ENCODE measurements at places on chromosomes 6 and 20.
A peak's percentile ranks its signal among the peaks of the same experiment; 100 is the strongest.

GRCh38 chr6:33324125-33324524 is 6.6 kb upstream of the ZBTB22 start:
- no peak for DNase-seq
- no peaks in the 10 kb centered on the region for H3K27me3 ChIP-seq
- H3K27ac ChIP-seq: no peak overlapping the region
- no peak overlapping the region for H3K4me3 ChIP-seq

DNA sequence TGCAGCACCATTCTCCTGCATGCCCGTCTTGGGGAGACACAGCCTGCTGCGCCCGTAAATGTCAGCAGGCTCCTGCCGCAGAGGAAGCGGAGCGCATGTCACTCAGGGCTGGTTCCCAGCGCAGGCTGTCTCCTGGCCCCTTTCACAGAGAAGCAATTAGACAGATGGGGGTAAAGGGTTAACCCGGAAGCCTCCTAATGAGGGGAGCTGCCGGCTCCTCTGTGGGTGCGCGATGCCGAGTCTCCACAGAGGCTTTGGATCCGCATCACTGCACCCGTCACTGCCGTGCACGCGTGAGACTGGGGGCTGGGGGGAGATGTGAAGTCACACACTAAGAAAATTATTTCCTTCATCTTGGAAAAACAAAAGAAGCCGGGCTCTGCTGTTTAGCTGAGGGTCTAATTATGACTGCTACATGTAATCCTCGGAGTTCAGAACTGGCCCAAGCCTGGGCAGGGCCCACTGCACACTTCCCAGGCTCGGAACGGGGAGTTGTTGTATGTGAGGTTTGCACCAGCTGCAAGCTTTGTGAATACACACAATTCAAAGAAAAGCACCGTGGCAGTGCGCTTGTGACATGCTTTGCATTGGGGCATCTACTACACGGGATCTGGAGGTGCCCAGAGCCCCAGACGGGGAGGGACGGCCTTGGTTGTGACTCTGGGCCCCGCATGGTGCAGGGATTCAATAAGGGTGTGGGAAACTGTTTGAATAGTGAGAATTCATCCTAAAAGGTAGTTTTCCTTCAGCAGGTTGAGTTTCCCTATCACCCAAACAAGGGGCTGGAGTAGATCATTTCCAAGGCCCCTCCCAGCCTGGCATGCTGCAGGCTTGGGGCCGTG is 331.6 kb downstream of the TAF4 start:
- no peak overlapping the region for H3K27ac ChIP-seq
- peaks cover 14% of the 10 kb centered on the region for H3K27me3 ChIP-seq
- DNase-seq: no peak
- H3K4me3 ChIP-seq: no peak overlapping the region
- no peaks in the 10 kb centered on the region for H3K36me3 ChIP-seq

DNA sequence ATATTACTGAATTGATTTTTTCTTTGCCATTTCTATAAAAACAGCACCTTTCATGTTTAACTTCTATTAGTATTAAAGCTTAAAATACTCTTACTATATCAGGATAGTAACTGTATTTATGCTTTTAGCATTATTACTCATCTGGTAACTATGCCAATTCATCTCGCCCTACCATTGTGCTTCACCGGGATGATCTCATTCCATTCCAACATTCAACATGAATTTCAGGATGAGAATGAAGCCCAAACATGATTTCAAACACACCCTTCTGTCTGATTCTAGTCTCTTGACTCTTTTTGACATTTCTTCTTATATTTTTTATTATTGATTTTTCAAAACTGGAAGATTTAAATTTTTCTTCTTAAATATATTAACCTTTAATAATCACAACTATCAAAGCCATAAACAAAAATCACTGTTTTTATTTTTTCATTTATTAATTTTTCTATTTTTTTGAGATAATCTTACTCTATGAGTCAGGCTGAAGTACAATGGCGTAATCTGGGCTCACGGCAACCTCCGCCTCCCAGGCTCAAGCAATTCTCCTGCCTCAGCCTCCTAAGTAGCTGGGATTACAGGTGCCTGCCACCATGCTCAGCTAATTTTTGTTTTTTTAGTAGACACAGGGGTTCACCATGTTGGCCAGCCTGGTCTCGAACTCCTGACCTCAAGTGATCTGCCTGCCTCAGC is 46.7 kb downstream of the GJA1 start:
- H3K27ac ChIP-seq: no peak overlapping the region
- H3K36me3 ChIP-seq: no peaks in the 10 kb centered on the region
- DNase-seq: peak; percentile 34
- no peak overlapping the region for H3K4me3 ChIP-seq
- no peaks in the 10 kb centered on the region for H3K4me1 ChIP-seq
- H3K27me3 ChIP-seq: no peaks in the 10 kb centered on the region

DNA sequence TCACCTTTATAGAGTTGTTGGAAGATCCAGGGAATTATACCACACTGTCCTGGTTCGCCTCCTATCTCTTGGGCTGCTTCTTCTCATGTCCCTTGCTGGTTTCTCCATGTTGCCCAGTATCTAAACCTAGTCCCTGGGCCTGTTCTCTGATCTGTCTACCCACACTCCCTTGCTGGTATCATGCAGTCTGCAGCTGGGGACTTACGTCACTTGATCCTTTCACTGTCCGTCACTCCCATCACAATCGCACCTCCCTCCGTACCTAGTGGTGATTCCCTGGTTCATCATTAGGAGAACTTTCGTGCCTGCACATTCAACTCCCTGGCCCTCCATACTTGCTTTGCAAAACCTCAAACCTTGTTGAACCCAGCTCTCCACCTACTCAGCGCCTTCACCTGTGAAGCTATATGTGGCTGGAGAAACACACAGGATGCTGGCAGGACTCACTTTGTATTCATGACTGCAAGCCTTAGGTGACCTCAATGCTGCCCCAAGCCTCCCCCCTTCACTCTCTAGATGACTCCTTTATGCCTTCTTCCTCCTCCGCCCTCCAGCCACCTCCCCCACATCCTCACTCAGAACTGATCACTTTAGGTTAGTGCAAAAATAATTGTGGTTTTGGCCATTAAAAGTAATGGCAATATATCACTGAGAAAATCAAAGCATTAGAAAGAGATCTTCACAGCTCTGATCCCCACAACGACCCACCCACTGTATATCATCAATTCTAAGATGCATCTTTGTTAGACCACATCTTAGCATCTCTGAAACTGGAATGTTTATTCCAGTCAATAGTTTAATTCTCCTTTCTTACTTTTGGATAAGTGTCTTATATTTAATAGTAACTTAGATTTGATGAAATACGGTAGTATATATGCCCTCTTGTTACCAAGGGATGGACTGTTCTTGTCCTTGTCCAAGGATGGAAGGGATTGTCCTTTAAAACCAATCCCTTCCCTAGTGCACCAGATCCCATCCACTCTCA is 26.4 kb downstream of the GDAP1L1 start:
- H3K27me3 ChIP-seq: no peaks in the 10 kb centered on the region
- no peaks in the 10 kb centered on the region for H3K4me1 ChIP-seq
- no peaks in the 10 kb centered on the region for H3K36me3 ChIP-seq
- no peak overlapping the region for H3K4me3 ChIP-seq
- no peak overlapping the region for H3K27ac ChIP-seq

GRCh38 chr6:13471184-13471583 is 16.2 kb downstream of the GFOD1 start:
- H3K4me1 ChIP-seq: peaks cover 15% of the 10 kb centered on the region
- no peaks in the 10 kb centered on the region for H3K36me3 ChIP-seq
- no peak overlapping the region for H3K27ac ChIP-seq

DNA sequence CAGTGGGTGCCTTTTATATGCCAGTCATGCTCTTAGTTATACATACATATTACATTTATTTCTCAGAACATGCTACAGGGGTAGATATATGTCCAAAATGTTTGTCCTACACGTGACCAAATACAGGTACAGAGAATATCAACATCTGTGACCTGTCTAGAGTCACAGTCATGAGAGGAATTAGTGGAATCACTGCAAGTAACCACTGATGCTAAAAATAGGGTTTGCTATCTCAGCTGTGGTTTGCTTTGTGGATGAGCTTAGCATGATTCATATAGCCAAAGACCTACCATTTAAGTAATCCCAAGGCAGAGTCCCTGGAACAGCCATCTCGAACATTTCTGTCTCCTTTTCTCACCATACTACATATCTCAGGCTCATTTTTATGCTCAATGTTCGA is 32.3 kb downstream of the GSTA3 start:
- H3K4me3 ChIP-seq: no peak overlapping the region
- no peak overlapping the region for H3K27ac ChIP-seq
- peak; percentile 92 for DNase-seq
- peaks cover 7% of the 10 kb centered on the region for H3K4me1 ChIP-seq
- no peaks in the 10 kb centered on the region for H3K27me3 ChIP-seq
- no peaks in the 10 kb centered on the region for H3K36me3 ChIP-seq

- no peak overlapping the region for H3K4me3 ChIP-seq
These were observed 139.7 kb downstream of the PRDM13 start for GRCh38 chr6:99746261-99746895.

- H3K27ac ChIP-seq: no peak overlapping the region
- H3K4me3 ChIP-seq: no peak overlapping the region
- no peaks in the 10 kb centered on the region for H3K27me3 ChIP-seq
- DNase-seq: no peak
These were observed 211.8 kb upstream of the CITED2 start for GRCh38 chr6:139586273-139586672.

DNA sequence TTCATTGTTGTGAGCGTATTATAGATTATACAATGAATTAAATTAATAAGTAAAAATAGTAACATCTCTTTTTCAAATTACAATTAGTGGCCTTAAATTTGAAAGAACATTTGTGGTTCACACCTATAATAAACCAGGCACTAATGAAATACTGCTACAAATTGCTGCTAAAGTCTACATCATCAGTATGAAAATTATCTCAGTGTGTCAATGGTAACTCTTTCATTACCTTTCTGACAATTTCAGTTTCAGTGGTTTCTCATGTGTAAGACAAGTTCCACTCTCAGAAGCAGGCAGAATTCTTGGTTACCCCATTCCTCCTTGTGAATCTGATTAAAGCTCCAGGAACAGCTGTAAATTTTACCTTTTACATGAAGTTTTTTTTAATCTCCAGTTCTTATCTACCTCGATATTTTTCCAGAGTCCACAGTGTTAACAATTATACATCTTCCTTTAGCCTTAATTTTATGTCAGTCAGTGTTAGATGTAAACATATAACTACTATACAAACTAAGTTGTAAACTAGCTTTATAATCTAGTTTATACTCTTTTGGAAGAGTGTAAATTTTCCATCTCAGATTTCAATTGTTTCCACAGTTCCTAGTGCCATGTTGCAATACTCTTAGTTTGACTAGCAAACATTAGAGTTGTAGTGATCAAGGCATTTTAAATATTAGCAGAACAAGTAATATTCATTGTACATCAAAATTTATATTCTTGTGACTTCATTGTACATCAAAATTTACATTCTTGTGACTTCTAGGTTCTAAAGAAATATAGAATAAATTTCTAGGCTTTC is 1038.4 kb downstream of the EPHA7 start:
- no peaks in the 10 kb centered on the region for H3K4me1 ChIP-seq
- H3K27ac ChIP-seq: no peak overlapping the region
- no peak for DNase-seq
- no peak overlapping the region for H3K4me3 ChIP-seq
- H3K27me3 ChIP-seq: no peaks in the 10 kb centered on the region

DNA sequence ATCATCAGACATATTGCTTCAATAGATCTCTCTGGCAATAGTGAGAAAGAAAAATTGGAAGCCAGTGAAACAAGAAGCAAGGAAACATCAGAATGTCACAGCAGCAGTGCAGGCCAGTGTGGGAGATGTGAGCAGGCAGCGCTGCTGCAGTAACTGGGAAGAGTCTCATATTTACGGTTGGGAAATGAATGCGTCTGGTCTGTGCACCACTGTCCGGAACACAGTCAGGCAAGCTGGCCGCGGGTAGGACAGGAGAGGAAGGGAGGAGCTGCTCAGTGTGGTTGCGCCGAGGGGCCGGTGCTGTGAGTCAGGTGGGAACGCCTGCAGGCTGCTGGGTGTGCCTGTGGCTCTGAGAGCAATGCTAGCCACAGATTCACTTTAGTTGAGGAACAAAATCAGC is 6.4 kb upstream of the PSMG4 start:
- H3K27me3 ChIP-seq: peaks cover 11% of the 10 kb centered on the region
- no peak overlapping the region for H3K27ac ChIP-seq
- DNase-seq: no peak
- no peak overlapping the region for H3K4me3 ChIP-seq

GRCh38 chr20:32189691-32190615 is 17.6 kb downstream of the PLAGL2 start:
- H3K4me1 ChIP-seq: peaks cover 7% of the 10 kb centered on the region
- H3K27ac ChIP-seq: peak overlapping the region; percentile 39
- no peaks in the 10 kb centered on the region for H3K27me3 ChIP-seq
- peak overlapping the region; percentile 62 for H3K4me3 ChIP-seq

DNA sequence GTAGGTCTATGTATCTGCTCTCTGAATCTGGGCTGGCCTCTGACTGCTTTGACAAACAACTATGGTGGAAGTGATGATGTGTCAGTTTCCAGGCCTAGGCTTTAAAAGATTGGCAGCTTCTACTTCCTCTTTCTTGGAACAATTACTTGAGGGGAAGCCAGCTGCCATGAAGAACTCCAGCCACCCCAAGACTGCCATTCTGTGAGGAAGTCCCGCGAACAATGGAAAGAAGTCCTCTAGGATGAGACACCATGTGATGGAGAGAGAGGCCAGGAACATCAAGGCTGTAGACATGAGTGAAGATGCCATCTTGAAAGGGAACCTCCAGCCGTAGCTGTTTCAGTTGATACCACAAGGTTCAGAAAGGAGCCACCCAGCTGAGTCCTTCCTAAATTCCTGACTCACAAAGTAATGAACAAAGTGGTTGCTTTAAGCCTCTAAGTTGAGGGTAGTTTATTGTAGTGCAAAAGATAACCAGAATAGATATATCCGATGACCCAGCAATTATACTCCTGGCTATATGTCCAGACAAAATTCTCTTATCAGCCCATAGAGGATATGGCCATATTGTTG is 15.3 kb upstream of the TCF15 start:
- no peak overlapping the region for H3K4me3 ChIP-seq
- H3K4me1 ChIP-seq: no peaks in the 10 kb centered on the region
- H3K36me3 ChIP-seq: no peaks in the 10 kb centered on the region
- DNase-seq: no peak
- no peak overlapping the region for H3K27ac ChIP-seq

- no peaks in the 10 kb centered on the region for H3K27me3 ChIP-seq
- DNase-seq: no peak
- peaks cover 11% of the 10 kb centered on the region for H3K4me1 ChIP-seq
- no peaks in the 10 kb centered on the region for H3K36me3 ChIP-seq
- no peak overlapping the region for H3K27ac ChIP-seq
These were observed 1.8 kb downstream of the RIPOR2 start for GRCh38 chr6:24933868-24934401.

DNA sequence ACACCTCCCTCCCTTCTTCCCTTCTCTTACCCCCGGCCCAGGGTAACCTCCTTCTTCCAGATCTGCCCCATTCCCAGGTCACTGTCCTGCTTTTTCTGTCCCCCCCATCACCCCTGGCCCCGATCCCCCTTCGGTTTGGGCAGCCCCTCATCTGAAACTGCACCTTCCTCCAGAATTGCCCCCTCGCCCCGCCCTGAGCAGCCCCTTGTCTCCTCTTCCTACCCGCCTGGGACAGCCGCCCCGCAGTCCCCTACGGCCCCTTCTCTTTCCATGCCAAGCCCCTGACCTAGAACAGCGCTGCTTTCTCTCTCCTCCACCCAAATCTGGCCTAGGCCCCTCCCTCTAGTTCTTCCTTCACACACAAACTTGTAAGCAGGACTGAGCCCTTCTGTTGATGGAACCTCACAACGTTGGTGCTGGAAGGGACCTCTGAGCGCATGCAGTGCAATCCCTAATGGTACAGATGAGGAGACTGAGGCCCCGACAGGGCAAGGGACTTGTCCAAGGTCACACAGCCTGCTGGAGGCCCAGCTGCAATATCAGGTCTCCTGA is 630 bp downstream of the PPP2R5D start:
- peak overlapping the region; percentile 51 for H3K27ac ChIP-seq
- no peaks in the 10 kb centered on the region for H3K27me3 ChIP-seq
- peak overlapping the region; percentile 71 for H3K4me3 ChIP-seq
- H3K4me1 ChIP-seq: peaks cover 10% of the 10 kb centered on the region
- DNase-seq: peak; percentile 11
